CD4-positive, alpha-beta T cell (primary cell): ENCODE measurements at places on chromosomes 13 and 19.

DNA sequence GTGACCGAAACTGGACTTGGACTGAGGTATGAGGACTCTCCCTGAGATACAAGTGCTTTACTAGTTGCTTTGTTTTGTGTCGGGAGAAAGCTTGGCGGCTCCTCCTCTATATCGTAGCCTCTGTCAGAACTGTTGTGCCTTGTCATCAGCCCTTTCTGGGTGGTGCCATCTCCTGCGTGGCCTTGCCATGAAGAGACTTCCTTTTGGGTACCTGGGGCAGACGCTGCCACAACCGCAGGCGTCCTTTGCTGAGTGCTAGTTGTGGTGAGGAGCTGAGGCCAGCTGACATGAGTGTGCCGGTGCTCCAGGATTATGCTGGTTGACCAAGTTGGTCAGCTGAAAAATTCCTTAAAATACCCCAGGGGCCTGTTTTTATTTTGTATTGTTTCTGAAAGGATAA is 124.5 kb downstream of the AKAP11 start:
- DNase-seq, result peak; percentile 77

GRCh38 chr13:105518086-105518485 is 1017.4 kb downstream of the EFNB2 start:
- DNase-seq, result no peak

- no peak for DNase-seq
Measured at GRCh38 chr13:63625869-63626268, 2210.2 kb upstream of the PCDH20 start.

DNA sequence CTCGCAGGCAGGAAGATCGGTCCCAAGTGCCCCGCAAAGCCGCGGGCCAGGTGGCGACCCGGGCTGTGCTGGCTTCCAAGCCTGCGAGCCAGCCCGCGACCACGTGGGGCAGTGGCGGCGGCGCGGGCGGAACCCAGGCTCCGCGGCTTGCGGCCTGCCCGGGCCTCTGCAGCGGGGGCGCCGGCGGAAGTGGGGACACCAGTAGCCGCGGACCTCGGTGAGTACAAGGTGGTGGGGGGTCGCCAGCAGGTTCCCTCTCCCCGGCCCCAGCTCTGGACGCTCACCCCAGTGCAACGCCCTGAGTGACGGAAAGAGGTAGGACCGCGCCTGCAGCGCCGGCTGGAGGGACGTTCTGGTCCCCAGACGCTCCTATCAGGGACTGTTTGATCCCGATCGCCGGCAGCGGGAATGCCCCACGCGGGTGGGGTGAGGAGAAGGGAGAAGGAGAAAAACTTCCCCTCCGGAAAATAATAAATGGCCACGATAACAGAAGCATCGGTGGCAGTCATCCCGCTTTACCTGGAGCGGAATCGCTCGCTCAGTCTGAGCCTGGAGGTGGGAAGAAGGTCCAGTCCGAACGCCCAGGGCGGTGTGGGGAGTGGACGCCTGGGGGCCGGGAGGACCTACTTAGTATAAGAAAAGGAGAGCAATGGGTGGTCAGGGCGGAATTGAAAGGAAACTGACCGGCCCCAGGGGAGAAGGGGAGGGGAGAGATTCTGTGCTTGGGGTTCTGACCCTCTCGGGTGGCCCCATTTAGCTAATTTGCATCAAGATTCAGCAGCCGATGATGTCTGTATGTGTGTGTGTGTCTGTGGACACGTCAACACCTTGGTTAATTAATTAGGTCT is at the start of gene GEMIN7:
GEMIN7 (plus strand) TSS at position 198 of the 848 bp plus-strand sequence. CDS start 10,855 bp downstream, outside the sequence.
- DNase-seq, result peak; percentile 71

- no peak for DNase-seq
Measured at GRCh38 chr19:19580418-19580817, 38.1 kb downstream of the PBX4 start.

DNA sequence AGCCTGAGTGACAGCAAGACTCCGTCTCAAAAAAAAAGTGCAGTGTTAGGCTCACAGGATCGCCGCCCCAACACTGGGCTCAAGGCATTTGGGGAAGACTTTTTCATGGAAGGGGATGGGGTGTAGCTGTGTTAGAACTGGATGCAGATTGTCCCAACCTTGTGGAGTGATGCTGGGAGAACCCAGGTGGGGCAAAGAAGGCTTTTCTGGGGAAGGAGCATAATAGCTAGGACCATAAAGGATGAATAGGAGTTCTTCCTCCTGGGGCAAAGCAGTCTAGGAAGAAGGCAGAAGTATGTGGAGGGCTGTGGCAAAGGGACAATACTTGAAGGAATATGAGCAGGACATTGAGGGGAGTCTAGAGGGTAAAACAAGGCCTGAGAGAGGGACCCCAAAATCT is 11.2 kb downstream of the TLE6 start:
- DNase-seq, result no peak

- DNase-seq, result no peak
Measured at GRCh38 chr13:110199046-110199831, 107.7 kb downstream of the COL4A1 start.

DNA sequence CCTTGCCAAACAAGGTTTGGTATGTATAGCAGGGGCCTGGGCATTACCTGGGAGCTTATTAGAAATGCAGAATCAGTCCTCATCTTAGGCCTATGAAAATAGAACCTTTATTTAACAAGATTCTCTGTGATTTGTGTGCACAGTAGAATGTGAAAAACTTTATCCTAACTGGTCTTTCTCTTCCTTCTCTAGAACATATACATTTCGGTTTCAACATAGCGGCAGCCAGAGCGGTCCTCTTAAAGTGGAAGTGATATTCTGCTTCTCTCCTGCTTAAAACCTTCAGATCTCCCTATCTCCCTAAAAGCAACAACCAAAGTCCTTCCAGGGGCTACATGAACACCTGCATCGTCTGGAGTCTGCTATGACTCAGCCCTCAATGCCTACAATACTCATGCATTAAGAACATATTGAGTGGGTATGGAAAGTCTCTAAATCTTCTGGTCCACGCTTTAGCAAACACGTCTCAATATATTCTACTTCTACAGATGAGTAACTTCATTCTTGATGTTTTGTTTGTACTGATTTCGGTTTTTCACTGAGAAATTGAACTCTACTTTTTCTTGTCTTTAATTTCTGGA is 84.5 kb downstream of the SPRY2 start:
- no peak for DNase-seq

- no peak for DNase-seq
Measured at GRCh38 chr13:85816413-85816812, 17.2 kb upstream of the SLITRK6 start.

DNA sequence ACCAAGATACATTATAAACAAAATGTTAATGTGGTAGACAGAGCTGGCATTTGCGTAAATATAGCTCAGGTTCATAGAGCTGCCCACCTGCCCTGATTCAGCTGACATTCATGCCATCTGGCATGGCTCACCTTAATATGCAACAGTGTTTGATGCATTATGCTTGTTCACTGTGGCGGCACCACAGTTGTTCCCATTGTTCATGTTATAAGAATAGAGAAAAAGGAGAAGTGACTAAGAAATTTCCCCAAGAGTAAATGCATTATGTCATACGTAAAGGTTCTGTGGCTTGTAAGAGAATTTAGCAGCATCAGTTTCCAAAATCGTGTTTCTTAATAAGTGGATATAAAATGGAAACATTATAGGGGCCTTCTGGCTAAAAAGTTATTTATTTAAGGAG is 4.5 kb downstream of the CCNA1 start:
- no peak for DNase-seq

GRCh38 chr19:1106841-1107660 is 3.3 kb downstream of the GPX4 start:
- no peak for DNase-seq

- no peak for DNase-seq
Measured at GRCh38 chr19:17942181-17942580, 9.4 kb downstream of the CCDC124 start.

GRCh38 chr13:76853921-76854608 is 32.1 kb downstream of the KCTD12 start:
- DNase-seq, result no peak
